D721Med (cell line): ENCODE measurements at places on chromosomes 5 and 9.

DNA sequence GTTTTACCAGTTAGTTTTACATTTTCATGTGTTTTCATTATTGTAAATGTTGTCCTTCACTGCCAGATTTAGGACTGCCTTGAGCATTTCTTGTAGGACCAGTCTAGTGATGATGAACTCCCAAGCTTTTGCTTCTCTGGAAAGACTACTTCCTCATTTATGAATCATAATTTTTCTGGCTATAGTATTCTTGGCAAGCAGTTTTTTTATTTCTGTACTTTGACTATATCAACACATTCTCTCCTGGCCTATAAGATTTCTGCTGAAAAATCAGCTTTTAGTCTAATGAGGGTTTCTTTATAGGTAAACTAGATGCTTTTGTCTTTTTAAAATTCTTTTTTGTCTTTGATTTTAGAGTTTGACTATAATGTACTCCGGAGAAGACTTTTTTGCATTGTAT lies 256.8 kb upstream of the GRAMD2B start:
- DNase-seq: no peak

- DNase-seq: no peak
These were observed 175.3 kb downstream of the SLF1 start for GRCh38 chr5:94793816-94794198.

DNA sequence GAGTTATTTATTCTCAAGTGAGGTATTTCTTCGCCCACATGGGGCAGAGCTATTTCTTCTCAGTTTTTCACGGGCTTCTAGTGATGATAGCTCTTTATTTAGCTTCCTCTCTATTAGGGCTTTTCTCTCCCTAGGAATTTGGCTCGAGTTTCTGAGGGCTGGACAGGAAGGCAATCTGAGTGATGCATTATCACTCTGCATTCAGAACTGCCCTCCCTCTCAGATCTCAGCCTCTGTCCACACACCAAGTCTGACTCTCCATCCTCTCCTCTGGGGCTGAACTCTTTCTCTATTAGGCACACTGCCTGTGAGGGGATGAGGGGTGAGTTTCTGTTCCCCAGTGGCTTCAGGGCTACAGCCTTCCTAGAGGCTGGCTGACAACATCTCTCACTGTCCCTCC lies 14.9 kb upstream of the SCAMP1 start:
- no peak for DNase-seq

DNA sequence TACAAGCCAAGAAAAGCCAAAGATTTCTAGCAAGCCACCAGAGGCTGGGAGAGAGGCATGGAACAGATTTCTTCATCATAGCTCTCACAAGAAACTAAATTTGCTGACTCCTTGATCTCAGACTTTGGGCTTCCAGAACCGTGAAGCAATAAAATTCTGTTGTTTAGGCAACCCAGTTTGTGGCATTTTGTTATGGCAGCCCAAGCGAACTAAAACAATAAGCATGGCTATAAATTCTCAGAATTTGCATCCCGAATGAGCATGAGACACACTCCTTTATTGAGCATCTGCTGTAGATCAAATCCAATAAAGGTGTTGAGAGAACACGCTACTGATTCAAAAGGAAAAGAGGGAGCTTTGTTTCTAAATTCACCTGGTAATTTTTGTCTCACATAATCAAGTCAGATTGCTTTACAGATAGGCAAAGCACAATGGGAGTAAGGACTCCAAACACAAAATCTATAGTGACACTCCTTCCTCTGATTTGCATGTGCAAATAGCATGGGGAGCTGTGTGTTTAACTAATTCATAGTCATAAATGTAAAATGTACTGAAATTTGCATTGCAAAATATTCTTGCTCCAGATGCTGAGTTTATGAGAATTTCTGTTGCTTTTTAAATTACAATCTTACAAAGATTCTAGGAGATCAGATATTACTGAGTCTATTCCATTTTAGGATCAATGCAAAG lies 308.7 kb downstream of the MED10 start:
- no peak for DNase-seq

DNA sequence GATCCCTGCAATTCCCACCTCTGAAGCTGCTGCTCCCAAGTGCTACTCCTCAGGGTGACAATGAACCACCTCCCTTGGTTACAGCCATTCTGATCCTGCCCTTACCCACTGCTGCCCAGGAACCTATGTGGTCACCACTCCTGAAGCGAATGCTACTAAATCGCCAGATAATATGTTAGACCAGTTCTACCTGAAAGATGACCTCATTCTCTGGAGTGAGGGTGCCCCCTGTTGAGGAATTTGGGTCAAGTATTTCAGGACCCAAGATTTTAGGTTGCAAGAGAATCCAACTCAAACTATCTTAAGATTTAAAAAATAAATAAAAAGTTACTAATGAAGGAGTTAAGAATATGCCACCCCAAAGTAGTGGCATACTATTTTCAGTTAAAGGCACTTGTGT lies 5.8 kb upstream of the SNAPC3 start:
- DNase-seq: no peak

GRCh38 chr5:91179018-91179417 lies 204.1 kb downstream of the ARRDC3 start:
- DNase-seq: no peak

GRCh38 chr5:95615164-95615467 lies 4.8 kb upstream of the GPR150 start:
- DNase-seq: no peak

DNA sequence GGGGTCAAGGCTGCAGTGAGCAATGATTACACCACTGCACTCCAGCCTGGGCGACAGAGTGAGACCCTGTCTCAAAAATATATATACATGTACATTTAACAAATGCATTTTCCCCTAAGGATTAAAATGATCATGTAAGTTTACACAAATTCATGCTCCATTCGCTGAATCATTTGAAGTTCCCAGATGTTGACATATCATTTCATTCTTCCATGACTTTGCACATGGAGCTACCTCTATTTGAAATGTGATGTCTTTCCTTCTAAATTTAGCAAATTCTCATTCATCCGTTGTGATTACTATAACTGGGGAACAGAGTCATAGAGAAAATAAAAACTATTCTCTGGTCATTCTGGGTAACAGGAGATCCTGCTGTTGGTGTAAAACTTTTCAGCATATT lies 10.6 kb downstream of the PTGER4 start:
- no peak for DNase-seq

DNA sequence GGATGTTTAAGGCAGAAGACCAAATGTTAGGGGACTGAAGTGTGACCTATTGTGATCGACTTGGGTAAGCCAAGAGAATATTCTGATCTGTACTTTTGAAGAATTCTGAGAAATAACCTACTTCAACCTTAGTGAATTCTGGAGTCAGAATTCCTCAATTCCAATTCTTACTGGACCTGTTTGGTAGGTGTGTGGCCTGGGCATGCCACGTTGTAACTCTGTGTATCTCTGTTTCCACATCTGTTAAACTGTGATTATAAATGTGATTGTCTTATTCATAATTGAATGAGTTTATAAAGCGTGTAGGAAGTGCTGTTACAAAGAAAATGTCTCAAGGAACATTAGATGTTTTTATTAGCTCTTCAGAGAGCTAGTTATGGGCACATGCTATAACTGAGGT lies 64.5 kb downstream of the TUSC1 start:
- DNase-seq: no peak

DNA sequence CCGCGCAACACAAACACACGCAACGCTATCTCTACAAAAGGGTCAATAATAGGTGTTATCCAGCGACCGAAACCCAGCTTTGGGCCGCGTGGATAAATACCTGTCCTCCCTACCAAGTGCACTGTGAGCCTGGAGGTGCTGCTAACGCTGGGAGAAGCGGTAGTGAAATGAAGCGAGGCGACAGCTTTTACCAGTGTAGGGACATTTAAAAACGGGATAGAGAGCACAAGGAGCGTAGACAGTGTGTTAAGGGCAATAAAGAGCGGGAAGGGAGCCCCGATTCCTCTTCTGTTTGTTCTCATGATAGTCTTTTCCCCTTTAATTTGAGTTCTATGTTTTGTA lies 421 bp upstream of the DEPDC1B start:
- no peak for DNase-seq

DNA sequence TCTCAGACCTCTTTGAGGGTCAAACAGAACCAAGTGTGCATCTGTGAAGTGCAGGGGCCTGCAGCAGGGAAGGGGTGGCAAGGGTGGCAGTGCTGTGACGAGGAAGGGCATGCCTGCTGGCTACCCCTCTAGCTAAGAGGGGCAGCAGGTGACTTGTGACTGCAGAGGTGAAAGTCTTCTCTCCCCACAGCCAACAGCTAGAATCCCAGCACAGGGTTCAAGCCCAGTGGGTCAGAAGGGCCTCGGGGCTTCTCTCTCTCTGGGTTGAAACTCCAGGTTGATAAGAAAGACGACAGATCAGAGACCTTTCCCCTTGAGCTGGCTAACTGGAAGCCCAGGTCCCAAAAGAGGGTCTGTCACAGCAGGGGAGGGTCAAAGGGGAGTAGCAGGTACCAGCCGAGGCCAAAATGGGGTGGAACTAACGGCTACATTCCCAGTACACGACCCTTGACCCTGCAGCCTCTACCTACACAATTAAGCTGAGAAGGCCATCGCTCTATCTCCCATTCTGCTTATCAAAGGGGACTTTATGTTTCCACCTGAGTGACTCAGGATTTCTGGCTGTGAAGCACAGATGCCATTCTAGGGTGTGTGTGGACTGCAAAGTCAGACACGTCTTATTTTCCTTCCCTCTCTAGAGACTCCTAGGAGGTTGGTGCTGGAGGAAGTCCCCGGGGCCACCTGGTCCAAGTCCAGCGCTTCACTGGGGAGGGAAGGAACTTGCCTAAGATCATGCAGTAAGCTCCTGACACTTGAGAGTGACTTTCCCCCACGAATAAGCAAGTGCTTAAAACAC lies 14.6 kb downstream of the ANKS6 start:
- DNase-seq: no peak

DNA sequence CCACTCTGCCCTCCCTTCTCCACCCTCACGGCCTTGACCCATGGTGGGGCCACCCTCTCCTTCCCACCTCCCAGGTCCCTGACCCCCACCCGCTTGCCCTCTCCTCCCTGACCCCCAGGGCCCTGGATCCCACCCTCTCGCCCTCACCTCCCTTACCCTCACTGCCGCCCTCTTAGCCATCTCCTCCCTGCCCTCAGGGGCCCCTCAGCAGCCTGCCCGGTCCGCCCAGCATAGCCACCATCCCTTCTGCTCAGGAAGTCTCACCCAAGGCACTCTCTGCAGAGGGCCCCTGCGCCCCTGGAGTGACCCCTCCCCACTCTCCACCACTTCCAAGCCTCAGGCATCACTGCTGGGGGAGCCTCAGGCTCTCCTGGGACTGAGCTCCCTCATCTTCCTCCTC lies 66.3 kb downstream of the MRPL36 start:
- no peak for DNase-seq

GRCh38 chr9:97934321-97935115 lies 3.5 kb downstream of the HEMGN start:
- DNase-seq: no peak

DNA sequence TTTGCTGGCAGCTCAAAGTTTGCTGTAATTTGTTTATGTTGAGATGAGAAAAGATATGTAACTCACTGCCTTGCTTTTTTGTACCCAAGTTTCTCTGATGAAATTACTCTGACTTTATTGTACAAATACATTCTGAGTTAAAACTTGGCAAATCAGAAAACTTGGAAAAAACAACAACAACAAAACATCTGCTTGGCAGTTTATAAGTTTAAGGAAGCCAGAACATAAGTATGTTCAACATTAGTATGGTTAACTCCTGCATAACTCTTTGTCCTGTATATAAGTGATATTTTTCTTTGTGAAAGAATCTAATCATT lies 233.1 kb downstream of the MAST4 start:
- no peak for DNase-seq

GRCh38 chr5:124060413-124061067 lies 548.6 kb downstream of the CSNK1G3 start:
- no peak for DNase-seq
